ENCODE measurements at places on chromosomes 4 and X. TPM values are rescaled to one million over a fixed set of nuclear protein-coding genes. Genes with fewer than 3 reads are reported as not detected.

Gene P2RY4
- total RNA-seq: not detected

Gene PRRG1
- total RNA-seq: 23.4 TPM

Gene PABPC4L
- not detected for total RNA-seq

Gene CDKL2
- total RNA-seq: 0.78 TPM

GRCh38 chr4:109998867-109999584 lies 86.3 kb downstream of the EGF start:
- no peak for DNase-seq

DNA sequence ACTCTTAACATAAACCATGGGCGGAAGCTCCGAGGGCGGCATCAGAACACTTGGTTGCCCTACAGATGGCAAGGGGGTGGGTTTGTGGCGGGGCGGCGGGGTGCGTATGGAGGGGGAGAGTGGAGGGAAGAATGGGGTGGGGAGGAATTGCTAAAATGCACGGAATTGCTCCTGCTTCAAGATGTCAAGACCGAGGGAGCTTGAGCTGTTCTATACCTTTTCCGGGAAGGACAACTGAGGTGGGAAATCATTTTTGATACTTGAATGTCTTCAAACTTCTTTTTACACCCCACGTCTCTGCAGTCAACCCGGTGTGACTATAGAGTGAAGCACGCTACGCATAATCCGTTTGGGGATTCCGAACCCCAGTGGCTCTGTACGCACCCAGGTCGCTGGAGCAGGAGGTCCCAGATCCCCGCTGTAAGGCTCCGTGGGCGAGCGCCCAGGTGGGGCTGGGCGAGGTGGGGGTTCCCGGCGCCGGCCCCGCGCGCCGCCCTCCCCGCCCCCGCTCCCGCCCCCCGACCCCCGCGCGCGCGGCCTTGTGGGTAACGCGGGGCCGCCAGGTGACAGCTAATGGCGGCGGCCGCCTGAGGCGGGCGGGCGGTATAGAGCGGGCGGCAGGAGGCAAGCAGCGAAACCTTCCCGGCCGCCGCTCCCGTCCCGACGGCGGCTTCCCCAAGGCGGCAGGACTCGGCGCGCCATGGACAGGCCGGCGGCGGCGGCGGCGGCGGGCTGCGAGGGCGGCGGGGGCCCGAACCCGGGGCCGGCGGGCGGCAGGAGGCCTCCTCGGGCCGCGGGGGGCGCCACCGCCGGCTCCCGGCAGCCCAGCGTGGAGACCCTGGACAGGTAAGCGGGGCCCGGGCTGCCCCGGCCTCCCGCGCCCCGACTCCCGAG lies at the start of gene MTMR1:
Gene MTMR1 (plus strand): TSS at position 566 of the 894 bp plus-strand sequence. CDS start 135 bp downstream, at position 701.
- no peak for DNase-seq

Gene MAGEC2
- total RNA-seq: not detected

Gene BEX5
- total RNA-seq: not detected

- no peak for DNase-seq
Observed at GRCh38 chrX:41909068-41909467, 14.3 kb downstream of the CASK start.

Gene SEPTIN6
- 12.9 TPM for total RNA-seq

DNA sequence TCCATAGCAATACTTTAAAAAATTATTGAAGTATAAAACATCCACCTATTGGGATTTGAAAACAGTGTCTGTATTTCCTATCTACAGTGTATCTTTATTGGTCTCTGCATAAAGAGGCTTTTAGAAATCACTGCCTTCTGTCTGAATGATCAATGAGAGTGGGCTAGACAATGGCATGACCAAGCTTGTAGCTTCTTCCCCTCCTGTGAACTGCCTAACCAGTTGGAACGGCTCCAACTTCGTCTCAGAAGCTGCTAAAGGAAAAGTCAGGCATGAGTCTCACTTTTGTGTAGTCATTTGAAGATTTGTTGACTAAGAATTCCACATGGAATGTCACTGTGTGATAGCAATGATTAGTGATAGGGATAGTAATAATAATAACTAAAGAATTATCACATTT lies 64.2 kb downstream of the INTS12 start:
- DNase-seq: no peak

DNA sequence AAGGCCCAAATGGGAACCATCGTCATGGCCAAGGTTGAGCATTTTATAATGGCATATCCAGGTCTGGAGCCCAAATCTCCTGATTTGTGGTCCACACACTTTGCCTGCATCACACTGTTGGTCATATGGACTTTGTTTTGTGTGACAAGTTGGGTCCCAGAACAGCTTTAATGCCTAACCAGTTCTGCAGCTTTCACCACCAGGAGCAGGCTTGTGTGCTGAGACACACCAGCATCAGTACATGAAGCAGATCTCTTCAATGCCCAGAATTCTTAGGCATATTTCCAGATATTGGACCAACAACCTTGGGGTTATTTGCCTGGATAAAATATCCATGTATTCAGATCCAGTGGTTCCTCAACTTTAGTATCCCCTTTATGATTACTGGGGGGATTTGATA lies 371.3 kb downstream of the FBXW7 start:
- no peak for DNase-seq

Gene CENPVL1
- total RNA-seq: not detected

Gene MAGEA12
- not detected for total RNA-seq

DNA sequence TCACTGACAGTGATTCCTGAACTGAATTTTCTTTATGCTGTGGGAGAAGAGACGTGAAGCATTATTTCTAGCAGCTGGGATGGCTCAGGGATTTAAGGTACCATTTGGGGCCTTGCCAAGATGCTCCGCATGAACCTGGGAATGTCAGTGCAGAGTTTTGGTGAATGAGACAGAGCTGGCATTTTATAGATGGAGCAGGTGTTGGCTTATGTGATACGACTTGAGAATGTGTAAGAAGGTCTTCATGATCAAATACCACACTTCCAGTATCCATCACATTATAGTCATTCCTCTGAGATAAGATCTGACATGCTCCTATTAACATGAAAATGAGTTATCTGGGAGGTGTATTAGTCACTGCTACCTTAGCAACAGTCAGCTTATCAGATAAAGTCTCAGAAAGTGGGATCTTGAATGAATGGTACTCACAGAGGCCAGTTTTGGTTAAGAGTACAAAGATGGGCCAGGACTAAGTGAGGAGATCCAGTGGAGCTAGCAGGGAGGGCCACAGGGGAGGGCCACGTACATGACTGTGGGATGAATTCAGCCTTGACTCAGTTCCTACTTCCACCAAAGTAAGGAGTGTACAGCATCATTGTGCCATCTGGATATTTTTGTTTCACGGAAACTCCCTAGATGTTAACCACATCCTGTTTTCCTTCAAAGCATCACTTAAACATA lies 116.7 kb downstream of the SPCS3 start:
- peak; percentile 54 for DNase-seq

- no peak for DNase-seq
Observed at GRCh38 chrX:132716006-132716405, 227.2 kb upstream of the MBNL3 start.

Gene TAF7L
- total RNA-seq: 0.08 TPM

DNA sequence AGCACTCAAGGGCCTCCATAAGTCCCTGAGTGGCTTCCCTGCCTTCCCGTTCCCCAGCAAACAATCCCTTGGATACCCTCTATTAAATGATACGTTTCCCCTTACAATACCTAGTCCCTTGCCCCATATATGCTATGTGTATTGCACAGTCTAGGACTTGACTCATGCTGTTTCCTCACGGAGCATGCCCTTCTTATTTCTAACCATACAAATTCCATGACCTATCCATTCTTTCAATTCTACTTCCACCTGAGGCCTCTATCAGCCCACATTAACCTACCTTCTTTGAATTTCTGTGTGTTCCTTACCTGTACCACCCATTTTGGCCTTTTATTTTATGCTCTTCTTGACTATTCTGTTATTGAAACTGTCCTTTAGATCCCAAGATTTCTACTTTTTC lies 2.9 kb upstream of the PGRMC2 start:
- DNase-seq: no peak

Gene COL25A1
- total RNA-seq: 0.16 TPM

Gene CSAG2
- total RNA-seq: not detected

Gene ASB9
- 1.4 TPM for total RNA-seq

GRCh38 chrX:115348446-115349225 lies 59.1 kb downstream of the LUZP4 start:
- no peak for DNase-seq

Gene VGLL1
- total RNA-seq: not detected

Gene FGF13
- total RNA-seq: 7.0 TPM

DNA sequence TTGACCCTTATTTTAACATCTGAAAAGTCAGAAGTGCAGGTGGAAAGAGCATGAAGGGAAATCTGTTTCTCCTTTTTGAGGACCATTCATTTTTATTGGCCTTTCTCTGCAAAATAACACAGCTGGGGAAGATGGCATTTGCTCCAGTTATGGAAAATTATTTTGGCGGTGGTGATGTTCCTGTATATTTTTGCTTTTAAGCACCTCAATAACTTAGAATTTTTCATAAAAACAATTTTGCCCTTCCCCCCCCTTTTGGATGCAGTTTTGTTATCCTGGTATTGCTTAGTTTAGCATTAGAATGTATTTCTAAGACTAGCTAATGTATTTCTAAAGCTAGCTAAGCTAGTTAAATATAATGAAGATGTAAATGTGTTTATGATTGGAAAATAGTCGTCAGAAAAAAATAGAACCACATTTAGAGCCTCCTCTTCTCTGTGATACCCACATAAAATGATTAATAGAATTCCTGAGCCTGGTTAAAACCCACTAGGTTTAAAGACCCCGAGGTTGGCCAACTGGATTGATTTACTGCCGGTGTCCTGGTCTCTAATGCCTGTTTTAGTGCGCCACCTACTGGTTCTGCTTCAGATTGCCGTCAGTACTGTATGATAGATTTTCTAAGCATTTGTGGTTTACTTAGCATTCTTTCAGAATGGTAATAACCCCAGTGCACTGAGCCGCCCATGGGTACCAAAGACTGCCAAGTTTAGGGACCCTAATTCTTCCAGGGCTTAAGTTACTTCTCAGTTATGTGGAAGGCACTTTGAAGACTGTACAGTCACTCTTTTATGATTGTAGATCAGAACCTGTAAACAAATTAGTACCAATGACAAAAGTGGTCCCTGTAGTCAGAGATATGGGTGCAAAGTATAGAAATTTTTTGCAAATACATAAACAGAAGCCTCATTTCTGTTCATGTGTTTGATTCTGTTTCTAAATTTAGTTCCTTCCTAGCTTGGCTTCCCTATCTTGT lies 11.4 kb downstream of the KLF3 start:
- peak; percentile 68 for DNase-seq

GRCh38 chr4:108762559-108763225 lies at the start of gene ETNPPL:
Gene ETNPPL, minus strand, starts transcription at chr4:108763053. Its CDS starts 155 bp downstream, at chr4:108762898.
- peak; percentile 22 for DNase-seq

Gene RHOXF2B
- total RNA-seq: not detected

Gene SCML2
- total RNA-seq: 10.7 TPM

- DNase-seq: no peak
Observed at GRCh38 chr4:153371701-153372234, 27.3 kb downstream of the MND1 start.

Gene IDUA
- total RNA-seq: 2.4 TPM

- DNase-seq: no peak
Observed at GRCh38 chrX:1248331-1249061, 20.1 kb upstream of the CSF2RA start.

- peak; percentile 68 for DNase-seq
Observed at GRCh38 chr4:73257234-73257633, 1.4 kb downstream of the ANKRD17 start.

Measured in SJSA1 (cell line).